ENCODE measurements at places on chromosomes 16 and 17.

DNA sequence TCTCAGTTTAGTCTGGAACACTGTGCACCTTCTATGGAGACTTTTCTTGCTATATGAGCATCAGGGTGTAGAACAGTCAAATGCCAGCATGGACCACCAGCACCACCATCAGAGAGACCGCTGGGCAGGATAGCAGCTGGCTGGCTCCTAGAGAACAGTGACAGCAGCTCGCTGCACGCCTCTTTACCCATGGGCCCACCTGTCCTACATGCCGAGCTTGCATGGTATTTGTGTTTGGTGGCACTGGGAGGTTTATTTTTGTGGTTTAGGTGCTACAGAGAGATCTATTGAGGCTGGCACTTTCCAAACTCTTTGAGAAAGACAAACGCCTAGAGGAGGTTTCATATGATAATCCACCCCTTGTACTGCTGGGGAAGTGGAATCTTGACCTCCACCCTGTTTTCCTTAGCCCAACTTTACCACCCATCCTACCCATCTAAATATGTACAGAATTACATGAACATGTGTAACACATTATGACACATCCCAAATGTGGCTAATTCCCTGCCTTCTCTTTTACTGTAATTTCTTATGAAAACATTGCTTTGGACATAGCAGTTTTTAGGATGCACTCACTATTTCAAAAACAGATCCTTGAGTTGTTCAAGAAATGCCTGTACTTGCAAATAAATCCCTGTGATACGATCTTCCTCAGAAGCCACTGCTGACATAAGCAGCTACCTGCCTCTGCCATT lies 46.3 kb downstream of the COG7 start:
- DNase-seq: no peak

- DNase-seq: no peak
Observed at GRCh38 chr16:595942-596735, 6.3 kb downstream of the RAB40C start.

DNA sequence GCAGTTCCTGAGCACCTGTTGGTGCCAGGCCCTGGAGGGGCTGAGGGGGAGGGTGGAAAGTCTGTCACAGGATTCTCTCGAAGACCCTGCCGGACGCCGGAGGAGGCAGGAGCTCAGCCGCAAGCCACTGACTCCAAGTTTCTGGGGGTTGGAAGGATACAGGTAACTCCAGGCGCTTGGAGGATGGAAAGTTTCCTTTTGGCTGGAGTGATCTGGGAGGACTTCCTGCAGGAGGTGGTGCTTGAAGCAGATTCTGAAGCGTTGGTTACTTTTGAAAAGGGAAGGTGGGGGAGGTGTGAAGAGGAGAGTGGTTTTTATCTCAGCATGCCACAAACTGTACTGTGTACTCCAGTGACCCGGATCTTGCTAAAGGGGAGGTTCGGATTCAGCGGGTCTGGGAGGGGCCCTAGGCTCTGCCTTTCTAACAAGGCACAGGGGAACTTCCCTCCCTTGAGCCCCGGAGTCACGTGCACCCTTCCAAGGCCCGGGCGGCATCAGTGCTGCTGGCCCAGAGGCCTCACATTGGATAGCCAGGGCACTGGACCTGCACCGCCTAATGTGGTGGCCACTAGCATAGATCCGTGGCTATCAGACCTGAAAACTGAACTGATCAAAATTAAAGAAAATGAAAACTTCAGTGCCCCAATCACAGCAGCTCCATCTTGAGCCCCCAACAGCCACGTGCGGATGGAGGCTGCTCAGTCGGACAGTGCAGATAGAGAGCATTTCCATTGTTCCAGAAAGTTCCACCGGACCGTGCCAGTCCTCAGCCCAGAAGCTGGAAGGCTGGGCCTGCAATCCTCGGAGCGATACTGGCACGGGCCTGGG lies 42.2 kb upstream of the GSE1 start:
- DNase-seq: peak; percentile 49

GRCh38 chr16:89902980-89903379 lies 15.7 kb upstream of the MC1R start:
- DNase-seq: no peak

DNA sequence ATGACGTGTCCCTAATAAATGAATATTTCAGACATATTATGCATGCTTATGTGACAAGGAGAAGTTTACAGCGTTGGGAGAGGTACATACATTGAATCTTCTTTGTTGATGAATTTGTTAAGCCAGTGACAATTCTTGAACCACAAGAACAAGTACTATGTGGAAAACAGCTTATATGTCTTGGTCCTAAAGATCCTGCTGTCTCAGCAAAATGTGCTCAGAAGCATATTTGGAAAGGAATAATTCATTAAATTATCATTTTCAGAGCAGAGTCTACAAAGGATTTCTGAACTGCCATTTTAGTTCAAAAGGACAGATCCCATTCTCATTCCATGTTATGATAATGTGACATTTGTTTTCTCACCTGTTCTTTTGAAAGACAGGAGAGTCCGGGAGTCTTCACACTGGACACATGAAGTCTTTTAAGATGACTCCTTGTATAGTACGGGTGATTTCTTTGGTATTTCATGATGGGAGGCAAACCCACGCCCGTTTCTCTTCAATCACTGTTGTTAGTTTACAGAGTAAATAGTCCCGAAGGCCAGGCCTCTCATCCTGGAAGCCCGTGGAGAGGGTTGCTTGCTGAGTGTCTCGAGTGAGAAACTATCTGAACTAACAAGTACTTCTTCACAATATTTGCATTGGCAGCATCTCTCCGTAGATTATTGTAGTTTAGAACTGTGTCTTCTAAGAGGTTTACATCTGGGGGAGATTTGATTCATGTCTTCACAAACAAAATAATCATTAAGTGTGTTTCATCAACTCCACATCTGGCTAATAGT lies 26.7 kb downstream of the VPS35L start:
- DNase-seq: no peak

- no peak for DNase-seq
Observed at GRCh38 chr17:2172077-2172851, 117.4 kb downstream of the HIC1 start.

DNA sequence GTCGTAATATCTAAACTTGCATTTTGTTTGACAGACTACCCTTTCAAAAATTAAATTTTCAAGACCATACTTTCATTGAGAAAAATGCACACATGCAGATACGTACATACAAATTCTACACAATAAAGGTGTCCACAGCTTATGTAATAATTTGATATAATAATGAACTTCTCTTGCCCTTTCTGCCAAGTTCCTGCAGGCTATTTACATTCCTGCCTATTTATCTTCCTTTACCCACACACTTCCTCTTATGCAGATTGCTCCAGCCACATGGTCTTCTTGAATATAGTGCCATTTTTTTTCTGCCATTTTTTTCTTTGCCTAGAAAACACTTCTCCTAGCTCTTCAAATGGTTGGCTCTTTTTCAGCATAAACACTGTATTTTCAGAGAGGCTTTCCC lies 826.9 kb upstream of the CDH8 start:
- no peak for DNase-seq

DNA sequence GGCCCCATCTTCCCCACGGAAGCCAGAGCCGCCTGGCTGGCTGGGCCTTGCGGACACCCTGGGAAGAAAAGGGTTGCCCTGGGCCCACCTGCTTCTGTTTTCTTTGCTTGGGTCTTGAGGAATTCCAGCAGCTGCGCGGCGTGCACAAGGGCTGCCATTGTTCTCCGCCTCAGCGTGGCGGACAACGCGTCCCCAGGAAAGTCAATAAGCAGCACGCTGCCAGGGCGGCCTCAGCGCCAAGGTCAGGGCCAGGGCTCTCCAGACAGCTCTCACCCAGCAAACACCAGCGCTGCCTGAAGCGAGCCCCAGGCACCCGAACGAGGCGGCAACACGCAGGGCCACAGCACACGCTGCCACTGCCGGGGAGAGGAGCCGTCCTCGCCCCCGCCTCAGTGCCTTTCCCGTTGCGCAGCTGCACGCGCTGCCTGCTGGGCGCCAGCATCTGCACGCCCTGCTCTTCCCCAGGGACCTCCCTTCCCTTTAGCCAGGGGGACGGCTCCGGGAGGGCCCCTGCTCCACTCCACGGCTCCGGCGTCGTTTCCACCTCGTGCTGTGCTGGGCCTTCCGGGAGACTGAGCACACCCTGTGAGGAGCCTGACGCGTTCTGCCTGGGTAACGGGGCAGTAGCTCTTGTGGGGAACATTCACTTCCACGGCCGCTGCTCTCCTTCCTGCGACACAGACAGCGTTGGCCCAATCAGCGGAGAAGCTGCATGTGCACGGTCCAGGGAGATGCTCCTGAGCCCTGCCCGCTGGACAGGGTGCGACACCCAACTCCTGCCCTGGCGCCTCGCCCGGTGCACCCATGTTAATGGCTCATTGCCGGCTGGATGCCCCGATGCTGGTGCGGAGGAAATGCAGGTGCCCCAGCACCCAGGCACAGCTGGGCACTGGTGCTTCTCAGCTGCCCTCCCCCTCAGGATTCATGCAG lies 57.8 kb downstream of the LMF1 start:
- DNase-seq: no peak

GRCh38 chr16:10862438-10862837 lies 14.6 kb upstream of the CIITA start:
- DNase-seq: no peak

DNA sequence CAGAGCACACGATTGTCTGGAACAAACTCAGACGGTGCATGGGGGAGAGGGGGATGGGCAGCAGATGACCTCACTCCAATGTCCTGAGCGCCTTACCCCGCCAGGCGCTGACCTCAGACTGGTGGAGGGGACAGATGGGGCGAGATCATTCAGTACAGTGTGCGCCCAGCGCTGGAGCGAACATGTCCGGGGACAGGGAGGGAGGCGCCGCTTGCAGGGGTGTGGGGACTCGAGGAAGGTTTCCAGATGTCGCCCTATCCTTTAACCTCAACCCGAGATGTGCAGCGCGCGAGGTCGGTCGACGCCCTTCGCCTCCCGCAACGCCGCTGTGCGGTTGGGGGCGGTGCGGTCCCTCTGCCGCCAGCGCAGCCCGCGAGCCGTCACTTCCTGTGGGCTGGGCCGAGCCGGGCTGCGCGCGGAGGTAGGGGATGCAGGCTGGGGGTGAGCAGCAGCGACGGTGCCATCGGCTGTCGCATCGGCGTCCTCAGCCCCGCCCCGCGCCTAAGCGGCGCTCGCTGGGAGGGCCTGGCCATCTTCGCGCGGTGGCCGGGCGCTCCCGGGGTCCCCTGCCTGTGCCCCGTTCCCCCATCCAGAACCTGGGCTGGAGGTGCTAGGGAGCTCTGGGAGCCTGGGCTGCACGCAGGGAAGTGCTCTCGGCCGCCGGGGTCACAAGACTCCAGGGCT lies 5.3 kb upstream of the CDR2L start:
- peak; percentile 84 for DNase-seq

GRCh38 chr16:79648826-79649225 lies 48.3 kb upstream of the MAF start:
- DNase-seq: no peak

- DNase-seq: no peak
Observed at GRCh38 chr16:70460737-70461261, 6.4 kb downstream of the FCSK start.

DNA sequence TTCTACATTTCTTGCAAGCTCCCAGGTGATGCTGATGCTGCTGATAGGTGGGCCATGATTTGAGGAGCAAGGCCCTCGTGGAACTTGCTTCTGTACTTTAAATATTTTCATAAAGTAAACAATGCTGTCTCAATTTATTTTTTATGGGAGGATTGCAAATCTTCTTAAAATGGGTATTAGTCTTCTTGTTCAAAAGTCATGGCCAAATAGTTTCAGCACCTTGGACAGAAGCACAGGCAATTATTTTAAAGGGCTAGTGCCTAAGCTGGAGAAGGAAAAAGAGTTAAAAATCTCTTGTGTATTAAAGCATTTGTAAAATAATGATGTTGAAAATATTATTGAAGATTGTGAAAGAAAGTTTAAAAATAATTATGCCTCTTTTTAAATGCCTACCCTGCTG lies 50.5 kb downstream of the GPR139 start:
- no peak for DNase-seq

- no peak for DNase-seq
Observed at GRCh38 chr16:48371393-48371780, 13.8 kb downstream of the SIAH1 start.

GRCh38 chr16:85173981-85174751 lies 61.9 kb upstream of the CIBAR2 start:
- no peak for DNase-seq

DNA sequence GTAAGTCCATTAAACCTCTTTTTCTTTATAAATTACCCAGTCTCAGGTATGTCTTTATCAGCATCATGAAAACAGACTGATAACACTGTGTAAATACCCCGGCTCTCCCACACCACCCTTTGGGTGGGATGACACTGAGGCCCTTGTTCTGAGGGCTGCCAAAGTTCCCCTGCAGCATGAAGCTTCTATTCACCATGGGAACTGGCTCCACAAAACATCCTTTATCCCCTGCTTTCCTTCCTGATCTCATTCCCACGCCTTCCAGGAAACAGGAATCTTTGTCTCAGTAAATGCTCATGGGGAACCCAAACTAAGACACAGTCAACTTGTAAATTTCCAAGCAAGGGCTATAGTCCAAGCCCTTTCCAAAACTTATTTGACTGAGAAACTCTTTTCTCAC lies 88.4 kb downstream of the ABCC12 start:
- DNase-seq: no peak

GRCh38 chr17:32443827-32444300 lies 446 bp upstream of the PSMD11 start:
- DNase-seq: no peak

DNA sequence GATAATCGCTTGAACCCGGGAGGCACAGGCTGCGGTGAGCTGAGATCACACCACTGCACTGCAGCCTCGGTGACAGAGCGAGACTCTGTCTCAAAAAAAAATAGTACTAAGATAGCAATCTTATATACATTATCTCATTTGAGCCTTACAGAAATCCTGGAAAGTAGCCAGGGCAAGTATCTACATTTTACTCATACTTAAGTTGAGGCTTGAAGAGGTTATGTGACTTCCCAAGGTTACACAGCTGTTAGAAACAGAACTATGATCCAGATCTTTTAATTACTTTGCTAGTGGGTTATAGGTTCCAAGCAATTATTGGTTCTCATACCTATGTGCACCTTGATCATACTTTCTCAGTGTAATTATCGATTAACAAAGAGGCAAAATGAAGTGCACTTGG lies 15.4 kb downstream of the C17orf78 start:
- no peak for DNase-seq

GRCh38 chr16:87828071-87828906 lies 41.0 kb downstream of the SLC7A5 start:
- no peak for DNase-seq

DNA sequence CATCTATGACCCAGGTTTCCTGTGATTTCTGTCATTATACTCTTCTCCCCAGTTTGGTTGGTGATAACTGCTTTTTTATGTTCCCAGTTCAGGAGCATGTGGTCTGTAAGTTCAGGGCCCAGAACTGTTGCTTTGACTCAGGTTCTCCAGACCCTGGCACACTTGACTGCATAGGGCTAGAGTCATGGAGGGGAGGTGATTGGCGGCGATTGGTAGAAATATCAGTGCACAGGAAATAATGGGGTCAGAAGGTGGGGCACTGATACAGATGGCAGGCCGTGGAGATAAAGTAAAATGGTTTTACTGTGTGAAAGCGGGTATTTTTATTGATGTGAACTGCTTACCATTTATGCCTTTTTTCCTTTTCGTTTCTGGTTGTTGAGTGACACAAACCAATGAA lies 28.7 kb downstream of the TAC4 start:
- DNase-seq: no peak

- no peak for DNase-seq
Observed at GRCh38 chr16:78436846-78437245, 337.4 kb downstream of the WWOX start.

Data from activated naive CD8-positive, alpha-beta T cell treated with anti-CD3 and anti-CD28 coated beads for 36 hours (primary cell).